ENCODE measurements at places on chromosomes 1 and 21.

DNA sequence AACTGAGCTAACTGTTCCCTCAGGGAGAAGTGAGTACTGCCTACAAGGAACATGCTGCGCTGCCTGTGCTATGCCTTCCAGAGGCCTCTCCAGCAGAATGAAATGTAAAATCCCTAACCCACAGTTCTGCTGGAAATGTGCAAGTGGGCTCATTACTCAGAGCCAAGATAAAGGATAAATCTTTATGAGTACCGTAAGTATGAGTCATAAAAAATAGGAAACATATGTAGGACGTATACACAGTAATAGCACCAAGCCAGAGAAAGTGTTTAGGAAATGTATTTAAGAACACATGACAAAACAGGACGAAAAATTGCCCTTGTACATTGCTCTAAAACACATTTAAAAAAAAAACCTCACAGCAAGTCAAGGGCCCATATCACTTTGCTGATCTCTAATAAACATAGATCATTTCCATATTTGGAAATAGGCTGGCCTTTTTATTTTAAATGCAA is 104.6 kb downstream of the TGFBR3 start:
- DNase-seq: no peak

DNA sequence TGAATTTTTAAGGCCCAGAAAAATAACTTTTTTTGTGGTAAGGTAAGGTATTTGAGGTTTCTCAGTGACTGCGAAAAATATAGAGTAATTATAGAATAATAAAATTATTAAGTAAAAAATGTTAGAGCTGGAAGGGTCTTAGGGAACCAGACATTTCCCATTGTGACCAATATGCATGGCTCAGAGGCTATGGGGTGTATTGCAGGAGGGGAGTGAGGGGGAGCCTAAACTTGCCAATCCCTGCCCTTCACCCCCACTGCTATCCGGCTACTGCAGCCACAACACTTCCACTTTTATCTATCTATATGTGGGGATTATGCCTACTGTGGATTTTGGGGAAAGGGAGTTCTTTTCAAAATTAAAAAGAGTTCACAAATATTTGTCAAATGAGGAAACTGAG is 7.6 kb upstream of the GADD45A start:
- DNase-seq: no peak

DNA sequence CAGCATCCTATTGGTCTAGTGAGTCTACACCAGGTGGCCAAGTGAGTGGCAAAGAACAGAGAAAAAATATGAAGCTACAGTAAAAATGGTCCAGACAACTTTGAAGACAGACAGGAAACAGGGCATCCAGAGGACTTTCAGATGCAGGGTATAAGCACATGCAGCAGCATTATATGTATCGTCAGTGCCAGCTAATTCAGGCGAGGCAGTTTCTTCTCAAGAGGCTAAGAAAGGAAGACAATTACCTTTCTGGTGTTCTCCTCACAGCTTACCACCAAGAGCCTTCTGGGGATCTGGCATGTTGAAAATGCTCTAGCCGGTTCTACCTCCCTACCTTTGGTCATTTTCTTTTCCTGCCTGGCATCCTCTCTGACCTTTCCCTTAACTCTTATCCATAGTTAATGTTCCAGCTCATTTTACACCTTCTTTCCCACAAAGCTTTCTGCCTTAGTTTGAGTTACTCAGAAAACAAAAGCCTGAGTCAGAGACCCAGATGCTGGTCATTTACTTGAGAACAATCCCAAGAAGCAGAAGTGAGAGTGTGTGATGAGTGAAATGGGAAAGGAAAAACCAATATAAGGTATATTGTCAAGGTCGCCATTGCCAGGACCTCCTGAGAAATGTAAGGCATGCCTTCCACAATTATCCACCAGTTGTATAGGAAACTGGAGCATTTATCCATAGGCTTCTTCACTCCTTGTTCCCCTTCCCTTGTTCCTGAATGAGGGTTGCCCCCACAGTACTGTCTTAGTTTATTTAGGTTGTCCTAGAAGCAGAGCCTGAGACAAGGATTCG is 444.1 kb downstream of the PLPP3 start:
- DNase-seq: no peak

DNA sequence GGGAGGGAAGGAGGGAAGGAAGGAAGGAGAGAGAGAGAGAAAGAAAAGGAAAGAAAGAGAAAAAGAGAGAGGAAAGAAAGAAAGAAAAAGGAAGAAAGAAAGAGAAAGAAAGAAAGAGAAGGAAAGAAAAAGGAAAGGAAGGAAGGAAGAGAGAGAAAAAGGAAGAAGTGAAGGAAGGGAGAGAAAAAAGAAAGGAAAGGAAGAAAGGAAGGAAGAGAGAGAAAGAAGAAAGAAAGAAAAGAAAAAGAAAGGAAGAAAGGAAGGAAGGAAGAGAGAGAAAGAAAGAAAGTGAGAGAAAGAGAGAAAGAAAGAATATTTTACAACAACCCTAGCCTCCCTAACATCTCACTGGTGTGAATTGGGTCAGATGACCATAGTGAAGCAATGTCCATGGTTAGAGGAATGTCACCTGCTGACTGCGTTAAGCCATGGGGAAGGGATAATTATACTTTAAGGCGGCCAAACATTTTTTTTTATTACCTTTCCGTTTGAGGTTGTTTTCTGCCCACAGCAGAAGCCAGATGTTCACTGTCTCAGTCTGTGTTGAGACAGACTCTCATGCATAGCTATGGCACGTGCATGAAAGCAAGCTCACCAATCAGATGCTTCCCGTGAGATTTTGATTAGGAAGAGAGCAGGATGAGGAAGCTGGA is 76.4 kb downstream of the SNRPE start:
- DNase-seq: no peak

GRCh38 chr1:21518774-21519455 is 9.7 kb downstream of the ALPL start:
- no peak for DNase-seq

DNA sequence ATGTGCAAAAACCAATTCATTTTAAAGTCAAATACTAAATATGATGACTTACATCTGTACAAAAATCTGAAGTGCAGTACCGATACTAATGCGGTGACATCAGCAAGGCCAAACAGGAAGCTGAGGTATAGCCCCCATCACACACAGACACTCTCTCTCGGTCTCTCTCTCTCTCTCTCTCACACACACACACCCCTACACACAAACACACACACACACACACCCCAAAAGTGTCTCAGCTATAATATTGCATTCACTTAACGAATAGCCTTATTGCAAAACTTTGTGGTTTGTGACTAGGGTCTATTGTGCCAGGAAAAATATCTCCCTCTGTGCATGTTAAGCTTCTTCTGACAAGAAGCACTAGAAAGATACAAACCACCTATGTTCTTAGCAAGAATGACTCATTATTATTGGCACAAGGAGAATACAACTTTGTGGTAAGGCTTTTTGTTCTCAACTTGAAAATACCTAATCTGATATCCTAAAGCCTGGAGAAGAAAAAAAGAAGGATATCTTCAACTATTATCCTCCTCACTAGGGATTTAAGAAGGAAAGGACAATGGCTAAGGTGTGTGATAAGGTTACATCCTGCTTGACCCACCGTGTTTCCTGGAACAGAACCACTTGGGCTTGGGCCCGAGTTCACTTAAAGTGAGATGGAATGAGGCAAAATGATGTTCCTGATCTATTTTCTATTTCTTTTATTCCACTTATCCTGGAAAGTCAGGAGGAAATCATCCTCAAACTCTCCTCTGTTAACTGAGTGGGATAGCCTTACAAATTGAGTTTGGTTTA is 107.1 kb downstream of the NIBAN1 start:
- DNase-seq: no peak

DNA sequence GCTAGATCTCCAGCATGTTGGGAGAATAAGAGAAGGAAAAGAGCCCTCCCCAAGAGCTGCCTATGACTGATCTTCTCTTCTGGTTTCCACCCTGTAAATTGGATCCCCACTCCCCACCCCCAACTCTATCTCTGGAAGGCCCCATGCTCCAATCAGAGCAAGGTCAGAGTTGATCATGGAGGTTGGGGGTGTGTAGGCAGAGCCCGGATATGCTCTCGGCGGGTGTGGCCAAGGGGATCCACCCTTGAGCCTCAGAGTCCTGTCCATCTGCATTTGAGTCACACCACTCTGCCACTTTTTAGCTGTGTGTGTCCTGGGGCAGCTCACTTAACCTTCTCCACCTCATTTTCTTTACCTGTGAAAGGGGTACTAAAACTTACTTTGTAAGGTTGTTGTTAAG is 79.5 kb downstream of the NAV1 start:
- no peak for DNase-seq

DNA sequence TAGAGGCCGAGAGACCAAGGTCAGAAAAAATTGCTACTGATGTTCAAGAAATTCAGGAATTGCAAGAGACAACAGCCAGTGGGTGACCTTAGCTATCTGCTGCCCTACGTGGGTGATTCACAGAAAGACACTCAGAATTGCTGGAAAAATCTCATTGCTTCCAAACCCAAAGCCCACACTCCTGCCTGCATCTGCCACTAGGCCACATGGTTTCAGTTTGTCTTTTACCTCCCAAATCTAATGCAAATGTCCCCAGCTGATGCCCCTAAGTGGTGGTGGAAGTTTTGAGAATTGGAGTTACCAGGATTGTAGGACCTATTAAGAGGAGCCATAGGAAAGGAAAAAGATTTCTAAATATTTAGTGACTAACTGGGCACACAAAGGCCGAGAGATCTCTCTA is 341.5 kb upstream of the CHRM3 start:
- no peak for DNase-seq

- DNase-seq: no peak
These were observed 33.0 kb downstream of the CACHD1 start for GRCh38 chr1:64502931-64503330.

- DNase-seq: no peak
These were observed 17.1 kb upstream of the FBXO28 start for GRCh38 chr1:224096773-224097172.

DNA sequence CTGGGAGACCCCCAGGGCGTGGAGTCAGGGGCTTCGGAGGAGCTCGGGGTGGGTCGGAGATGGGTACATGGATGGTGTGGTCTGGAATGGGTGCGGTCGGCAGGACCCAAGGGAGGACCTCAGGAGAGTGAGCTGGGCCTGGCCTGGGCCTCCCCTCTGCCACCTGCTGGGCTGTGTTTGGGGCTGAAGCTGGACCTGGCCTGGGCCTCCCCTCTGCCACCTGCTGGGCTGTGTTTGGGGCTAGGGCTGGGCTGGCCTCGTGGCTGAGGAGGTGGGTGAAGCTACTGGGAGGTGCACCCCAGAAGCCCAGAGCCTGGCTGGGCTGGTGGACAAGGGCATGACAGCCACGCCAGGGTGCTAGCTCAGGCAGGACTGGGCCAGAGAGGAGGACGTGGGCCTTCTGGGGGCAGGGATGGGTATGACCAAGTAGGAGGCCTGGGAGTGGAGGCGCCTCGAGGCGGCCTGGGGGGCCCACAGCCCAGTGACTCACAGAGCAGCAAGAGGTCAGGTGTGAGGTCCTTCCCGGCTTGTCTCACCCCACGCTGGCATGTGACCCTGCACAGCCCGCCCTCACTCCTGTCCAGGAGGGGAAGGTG is 14.5 kb downstream of the SAMD11 start:
- DNase-seq: no peak

- DNase-seq: no peak
These were observed 72.8 kb upstream of the PAX7 start for GRCh38 chr1:18557621-18558465.

DNA sequence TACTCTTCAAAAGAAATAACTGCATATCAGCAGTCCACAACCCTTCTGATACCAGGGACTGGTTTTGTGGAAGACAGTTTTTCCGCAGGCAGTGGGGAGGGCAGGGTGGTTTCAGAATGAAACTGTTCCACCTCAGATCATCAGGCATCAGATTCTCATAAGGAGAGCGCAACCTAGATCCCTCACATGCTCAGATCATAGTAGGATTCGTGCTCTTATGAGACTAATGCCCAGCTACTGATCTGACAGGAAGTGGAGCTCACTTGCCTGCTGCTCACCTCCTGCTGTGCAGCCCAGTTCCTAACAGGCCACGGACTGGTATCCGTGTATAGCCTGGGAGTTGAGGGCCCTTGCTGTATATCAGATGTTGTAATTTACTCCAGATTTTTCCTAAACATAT is 11.5 kb downstream of the RO60 start:
- DNase-seq: no peak

- DNase-seq: no peak
These were observed 446.0 kb upstream of the LRRC7 start for GRCh38 chr1:69121723-69122122.

- DNase-seq: no peak
These were observed 615 bp downstream of the CLIC4 start for GRCh38 chr1:24745711-24746413.

- no peak for DNase-seq
These were observed 786 bp downstream of the RPL5 start for GRCh38 chr1:92832537-92833114.

- no peak for DNase-seq
These were observed 41.9 kb downstream of the C21orf91 start for GRCh38 chr21:17777072-17777765.

- DNase-seq: no peak
These were observed 1.2 kb upstream of the TFF1 start for GRCh38 chr21:42367367-42368165.

GRCh38 chr1:234649432-234650081 is 39.6 kb upstream of the IRF2BP2 start:
- DNase-seq: no peak

DNA sequence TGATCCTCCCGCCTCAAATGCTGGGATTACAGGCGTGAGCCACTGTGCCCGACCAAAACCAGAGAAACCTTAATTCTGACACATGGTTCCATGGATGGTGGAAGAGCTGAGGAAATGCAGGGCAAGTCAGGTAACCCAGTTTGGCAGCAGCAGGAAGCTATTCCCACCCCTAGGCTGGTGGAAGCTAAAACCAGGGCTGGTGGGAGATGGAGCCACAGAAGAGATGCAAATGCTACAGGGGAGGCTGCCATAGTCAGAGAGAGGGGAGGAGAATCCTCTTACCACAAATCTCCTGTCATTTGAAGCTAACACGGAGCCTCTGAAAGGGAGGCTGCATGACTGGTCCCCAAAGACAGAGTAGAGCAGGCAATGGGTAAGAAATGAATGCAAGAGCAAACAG is 4.1 kb upstream of the CDC42BPA start:
- no peak for DNase-seq

- no peak for DNase-seq
These were observed 55.7 kb downstream of the WDR3 start for GRCh38 chr1:117985239-117985638.

DNA sequence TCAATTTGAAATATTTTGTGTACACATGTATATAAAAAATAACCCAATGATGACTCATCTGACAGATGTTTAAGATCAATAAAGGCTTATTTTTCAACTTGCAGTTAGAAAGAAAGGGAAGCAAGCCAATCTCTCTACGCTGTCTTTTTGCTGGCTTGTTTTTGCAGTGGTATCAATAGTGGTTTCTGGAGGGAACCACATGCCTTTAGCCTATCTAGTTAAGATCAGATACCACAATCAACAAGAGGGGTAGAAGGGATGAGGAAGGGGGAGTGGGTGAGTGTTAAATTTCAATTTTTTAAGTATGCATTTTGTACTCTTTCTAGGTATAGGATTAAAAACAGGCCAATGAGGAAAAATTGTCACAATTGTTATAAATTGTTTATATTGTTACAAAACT is 276.2 kb downstream of the KCNH1 start:
- DNase-seq: no peak
